Activated CD8-positive, alpha-beta memory T cell treated with anti-CD3 and anti-CD28 coated beads for 48 hours (primary cell): ENCODE measurements at places on chromosomes 2 and 18.

DNA sequence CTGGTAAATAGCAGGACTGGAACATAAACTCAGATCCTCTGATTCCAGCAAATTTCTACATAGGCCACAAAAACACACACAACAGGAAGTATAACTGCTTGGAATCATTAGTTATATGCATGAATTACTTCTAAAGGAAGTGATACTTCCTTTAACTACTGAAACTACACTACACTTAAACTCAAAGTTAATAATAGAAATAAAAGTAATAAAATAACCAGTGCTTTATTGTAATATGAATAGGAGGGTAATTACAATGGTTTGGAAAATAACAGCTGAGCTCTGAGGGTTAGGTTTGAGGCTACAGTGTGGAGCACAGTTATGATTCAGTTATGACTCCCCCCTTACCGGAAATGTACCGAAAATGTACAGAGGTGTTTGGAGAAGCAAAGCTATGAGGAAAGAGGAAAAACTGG, 18.5 kb upstream of the POLI start:
- no peak for DNase-seq

DNA sequence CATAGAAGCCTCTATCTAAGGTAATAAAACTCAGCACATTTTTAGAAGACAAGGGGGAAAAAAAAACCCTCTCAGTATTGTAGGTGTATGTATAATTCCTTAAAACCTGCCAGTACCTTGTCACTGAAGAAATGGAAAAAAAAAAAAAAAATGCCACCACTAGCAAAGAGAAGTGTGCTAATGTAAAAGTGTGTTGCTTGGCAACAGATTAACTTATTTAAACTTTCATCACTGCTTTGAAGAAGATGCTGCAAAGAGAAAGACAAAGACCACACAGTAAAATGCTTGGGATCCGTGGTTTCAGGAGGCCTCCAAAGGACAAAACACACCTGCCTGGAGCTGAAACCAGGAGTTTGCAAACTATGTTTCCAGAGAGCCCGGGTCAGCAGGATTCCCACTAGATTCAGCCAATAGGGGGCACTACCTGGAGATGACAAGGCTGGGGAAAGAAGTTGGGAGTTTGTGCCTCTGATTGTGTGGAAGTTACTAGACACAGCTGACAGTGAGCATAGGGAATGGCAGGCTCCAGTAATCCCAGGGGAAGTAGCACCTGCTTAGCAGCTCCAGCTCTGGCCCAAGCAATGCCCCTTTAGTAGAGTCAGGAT, 169.1 kb upstream of the TRIB2 start:
- DNase-seq, result no peak

DNA sequence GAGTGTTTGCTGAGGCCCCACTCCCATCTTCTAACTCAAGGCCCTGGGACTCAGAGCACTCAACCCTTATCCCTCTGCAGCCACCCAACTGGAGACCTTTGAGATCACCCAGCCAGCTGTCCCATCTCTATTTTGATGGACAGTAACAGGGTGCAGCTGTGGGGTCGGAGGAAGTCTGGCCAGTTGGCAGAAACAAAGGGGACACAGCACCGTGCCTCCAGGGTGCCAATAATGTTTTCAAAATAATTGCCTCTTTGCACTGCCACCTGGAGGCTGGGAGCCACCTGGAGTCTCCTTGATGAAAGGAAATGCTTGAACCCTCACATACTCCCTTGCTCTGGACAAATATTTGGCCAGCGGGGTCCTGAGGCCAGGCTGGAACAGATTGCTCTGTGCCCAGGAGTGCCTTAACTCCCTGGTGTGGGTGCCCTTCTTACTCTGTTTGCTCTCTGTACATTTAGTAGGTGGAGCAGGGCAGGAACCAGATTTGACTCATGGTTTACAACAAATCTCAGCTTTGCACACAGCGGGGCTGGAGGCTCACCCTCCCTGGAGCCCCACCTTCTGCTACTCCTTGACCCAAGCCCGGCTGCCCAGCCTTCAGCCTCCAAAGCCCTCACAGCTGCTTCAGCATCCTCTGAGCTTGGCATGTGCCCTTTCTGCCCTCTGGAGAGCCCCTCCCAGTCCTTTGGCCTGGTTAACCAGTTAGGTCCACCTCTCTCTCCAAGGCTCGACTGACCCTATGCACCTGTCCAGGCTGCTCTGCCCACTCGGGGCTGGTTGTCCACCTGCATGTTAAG, 17.2 kb downstream of the MAL start:
- DNase-seq, result no peak

DNA sequence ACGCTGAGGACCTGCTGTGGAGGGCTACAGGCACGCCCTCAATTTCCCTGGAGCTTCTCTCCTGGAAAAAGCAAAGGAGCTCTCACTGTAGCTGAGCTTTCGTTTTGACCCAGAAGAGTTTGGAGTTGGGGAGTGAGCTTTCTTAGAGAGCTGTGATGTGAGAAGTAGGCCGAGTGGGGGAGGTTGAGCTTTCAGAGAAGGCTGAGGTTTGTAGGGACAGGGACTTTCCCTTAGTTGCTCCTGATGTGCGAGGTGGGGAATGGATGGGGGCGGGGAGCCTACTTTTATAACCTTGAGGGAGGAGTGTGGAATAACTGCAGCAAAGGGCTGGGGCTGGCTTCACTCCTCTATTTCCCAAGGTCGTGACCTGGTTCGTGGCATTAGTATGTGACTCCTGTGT, 47.1 kb downstream of the ZNF532 start:
- no peak for DNase-seq

GRCh38 chr2:85433511-85434089, 15.1 kb downstream of the SH2D6 start:
- DNase-seq, result no peak

DNA sequence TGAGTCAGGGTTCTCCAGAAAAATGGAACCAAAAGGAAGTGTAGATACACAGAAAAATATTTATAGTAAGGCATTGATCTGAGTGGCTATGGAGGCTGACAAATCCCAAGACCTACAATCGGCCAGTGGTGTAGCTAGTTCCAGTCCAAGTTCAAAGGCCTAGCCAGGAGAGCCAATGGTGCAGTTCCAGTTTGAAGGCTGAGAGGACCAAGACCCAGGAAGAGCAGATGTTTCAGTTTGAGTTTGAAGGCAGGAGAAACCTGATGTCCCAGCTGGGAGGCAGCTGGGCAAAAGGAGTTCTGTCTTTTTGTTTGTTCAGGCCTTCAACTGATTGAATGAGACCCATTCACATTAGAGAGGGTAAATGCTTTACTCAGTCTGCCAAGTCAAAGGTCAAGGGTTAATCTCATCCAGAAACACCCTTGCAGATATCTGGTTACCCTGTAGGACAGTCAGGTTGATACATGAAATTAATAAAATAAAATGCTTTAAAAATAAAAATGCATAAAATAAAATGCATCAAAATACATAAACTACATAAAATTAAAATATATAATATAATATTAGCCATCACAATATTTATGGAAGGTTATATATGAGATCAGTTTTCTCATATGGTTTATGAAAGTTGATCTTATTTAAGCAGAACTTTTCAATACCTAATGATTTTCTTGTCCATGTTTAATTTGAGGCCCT, 38.7 kb downstream of the KCNE4 start:
- no peak for DNase-seq

- DNase-seq, result no peak
Observed at GRCh38 chr2:111149882-111150455, 29.3 kb downstream of the BCL2L11 start.
